ENCODE measurements at places on chromosomes 5 and 9. TPM values are rescaled to one million over a fixed set of nuclear protein-coding genes. Genes with fewer than 3 reads are reported as not detected.

GRCh38 chr9:128206916-128207910 is 4.0 kb downstream of the DNM1 start:
- DNase-seq = no peak

- DNase-seq = no peak
These were observed 140.9 kb upstream of the MAP3K1 start for GRCh38 chr5:56674441-56674840.

GRCh38 chr9:4579001-4579400 is 83.1 kb upstream of the PLPP6 start:
- DNase-seq = no peak

DNA sequence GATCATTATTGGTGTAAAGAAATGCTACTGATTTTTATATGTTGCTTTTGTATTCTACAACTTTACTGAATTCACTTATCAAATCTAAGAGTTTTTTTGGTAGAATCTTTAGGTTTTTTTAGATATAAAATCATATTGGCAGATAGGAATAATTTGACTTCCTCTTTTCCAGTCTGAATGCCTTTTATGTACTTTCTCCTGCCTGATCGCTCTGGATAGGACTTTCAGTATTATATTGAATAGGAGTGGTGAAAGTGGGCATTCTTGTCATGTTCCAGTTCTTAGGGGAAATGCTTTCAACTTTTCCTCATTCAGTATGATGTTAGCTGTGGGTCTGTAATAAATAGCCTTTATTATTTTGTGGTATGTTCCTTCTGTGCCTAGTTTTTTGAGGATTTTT is 8.3 kb downstream of the AHRR start:
- no peak for DNase-seq

DNA sequence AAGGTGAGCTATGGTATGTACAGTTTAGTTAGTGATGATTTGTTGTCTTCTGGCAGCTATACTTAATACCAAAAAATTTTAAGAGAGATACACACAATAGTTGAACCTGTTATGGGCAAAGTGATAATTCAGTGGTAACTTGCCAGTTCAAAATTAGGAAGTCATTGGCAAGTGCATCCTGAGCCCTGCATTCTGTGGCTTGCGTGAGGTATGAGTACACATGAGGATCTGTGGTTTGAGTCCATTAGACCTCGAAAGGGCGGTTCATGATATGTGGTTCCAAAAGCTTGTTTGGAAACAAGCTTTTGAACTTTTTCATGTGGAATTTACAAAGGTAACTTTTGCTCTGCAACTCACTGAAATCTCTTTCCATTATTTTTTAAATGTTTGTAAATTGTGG is 47.0 kb downstream of the GPR21 start:
- no peak for DNase-seq

- DNase-seq = peak; percentile 73
These were observed 6.0 kb downstream of the B4GALT1 start for GRCh38 chr9:33161011-33161588.

GRCh38 chr5:173498739-173499470 is 117.5 kb downstream of the BOD1 start:
- no peak for DNase-seq

- no peak for DNase-seq
These were observed 20.5 kb upstream of the GPX3 start for GRCh38 chr5:150999704-151000442.

- no peak for DNase-seq
These were observed 74.1 kb downstream of the NMUR2 start for GRCh38 chr5:152331006-152331405.

DNA sequence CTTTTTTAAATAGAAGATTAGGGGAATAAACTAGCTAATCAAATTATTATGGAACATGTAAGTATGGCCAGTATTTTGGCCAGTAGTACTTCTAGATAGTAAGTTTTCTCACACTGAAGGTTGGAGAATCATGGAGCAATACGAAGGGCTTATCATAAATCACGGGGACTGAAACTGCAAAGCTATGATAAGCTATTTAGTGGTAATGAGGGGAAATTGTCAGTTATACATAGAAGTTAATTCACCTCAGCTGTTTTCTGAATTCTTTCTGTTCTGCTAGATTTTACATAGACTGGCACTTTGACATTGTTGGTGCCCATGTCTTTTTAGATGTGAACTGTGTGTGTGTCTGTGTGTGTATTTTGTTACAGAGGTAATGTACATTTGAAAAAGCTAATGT is 34.5 kb upstream of the FAM151B start:
- DNase-seq = no peak

GRCh38 chr5:139675213-139675612 is 27.1 kb downstream of the CXXC5 start:
- DNase-seq = no peak

DNA sequence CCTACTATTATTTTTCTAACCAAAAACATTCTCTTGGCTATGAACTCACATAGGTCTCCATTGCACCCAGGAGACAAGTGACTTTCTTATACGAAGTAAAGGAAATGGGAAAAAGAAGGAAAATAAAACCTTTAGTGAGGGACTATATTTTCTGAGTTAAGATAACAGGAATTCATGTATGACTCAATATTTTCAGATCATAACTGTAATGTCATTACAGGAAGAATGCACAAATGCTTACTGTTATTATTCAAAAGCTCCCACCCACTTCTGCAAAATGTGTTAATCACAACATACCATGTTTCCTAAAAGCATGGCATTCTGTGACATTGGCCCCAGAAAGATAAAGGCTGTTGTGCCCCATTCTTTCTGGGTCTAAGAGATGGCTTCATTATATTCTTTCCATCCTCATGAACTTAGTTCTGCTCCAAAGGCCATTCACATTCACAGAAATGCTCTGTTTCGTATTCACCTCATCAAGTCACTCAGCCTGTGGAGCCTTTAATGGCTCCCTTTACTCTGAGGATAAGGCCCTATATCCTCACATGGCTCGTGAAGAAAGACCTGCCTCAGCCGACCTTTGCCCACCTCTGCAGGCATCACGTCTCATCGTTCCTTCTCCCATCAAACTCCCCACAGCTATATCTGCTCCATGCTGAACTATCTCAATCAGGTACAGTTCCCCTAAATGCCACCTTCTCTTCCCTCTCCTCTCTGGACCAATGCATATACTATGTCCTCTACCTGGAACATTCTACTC is 77.0 kb downstream of the ABCA1 start:
- no peak for DNase-seq

- DNase-seq = no peak
These were observed 234.5 kb upstream of the MAP3K1 start for GRCh38 chr5:56580864-56581263.

GRCh38 chr9:128555180-128555721 is 2.9 kb downstream of the SPTAN1 start:
- DNase-seq = no peak

DNA sequence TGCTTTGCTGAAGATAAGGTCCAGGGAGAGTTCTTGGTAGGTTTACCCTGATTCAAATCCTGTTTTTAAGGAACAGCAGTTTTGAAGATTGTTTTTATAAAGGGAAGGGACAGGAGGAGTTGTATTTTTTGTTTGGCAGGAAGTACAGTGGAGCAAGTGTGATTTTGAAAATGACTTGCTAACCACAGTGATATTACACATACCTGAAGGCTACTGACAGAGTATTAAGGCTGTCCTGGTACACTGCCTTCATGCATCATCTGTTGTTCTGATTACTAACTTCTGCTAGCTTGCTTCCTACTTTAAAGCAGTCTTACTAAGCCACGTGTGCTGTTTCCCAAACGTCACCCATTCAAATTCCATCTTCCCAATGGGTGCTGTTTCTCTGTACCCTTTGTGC is 559.5 kb upstream of the SGCD start:
- no peak for DNase-seq

DNA sequence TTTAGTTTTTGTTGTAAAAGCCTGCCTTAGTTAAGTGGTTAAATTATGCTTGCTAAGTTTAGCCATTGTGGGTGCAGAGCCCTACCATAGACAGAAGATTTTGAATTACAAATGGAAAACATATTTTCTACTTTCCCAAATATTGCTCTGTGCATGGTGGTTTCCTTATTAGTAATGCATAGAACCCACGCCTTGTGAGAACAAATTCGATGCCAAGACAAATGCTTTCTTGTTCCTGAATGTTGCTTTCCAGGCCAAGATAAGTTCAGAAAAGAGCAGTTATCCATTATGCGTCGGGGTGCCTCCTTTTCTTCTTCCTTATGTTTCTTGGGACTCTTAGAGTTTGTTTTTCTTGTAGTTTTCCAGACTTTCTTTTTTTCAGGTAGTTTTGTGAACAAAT is 31.0 kb upstream of the GARNL3 start:
- DNase-seq = no peak

DNA sequence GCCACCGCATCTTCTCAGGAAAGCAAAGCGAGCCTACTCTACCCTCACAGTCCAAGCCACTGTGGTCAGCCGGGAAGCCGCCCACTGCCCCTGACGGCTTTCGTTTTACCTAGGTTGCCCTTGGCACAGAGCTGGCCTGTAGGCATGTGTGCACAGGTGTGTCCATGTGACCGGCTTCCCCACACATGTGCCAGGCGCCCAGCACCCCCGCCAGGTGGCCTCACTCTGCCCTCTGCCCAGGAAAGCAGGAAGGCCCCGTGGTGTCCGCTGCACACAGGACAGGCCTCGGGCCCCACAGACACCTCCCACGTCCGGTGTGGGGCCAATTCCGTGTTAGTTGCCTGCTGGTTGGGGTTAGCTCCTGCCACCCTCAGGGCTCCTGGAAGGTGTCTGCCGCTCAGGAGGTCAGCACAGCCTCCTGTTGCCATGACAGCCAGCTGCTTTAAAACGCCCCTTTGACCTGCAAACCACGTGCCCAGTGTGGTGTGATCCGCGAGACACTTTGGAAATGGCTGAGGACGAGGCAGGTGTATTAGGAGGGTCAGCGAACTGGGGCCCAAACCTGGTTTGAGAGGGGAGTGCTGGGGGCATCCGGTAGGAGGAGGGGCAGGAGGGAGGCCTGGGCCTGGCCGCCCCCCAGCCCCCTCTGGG is 28.7 kb downstream of the TPPP start:
- DNase-seq = peak; percentile 63

DNA sequence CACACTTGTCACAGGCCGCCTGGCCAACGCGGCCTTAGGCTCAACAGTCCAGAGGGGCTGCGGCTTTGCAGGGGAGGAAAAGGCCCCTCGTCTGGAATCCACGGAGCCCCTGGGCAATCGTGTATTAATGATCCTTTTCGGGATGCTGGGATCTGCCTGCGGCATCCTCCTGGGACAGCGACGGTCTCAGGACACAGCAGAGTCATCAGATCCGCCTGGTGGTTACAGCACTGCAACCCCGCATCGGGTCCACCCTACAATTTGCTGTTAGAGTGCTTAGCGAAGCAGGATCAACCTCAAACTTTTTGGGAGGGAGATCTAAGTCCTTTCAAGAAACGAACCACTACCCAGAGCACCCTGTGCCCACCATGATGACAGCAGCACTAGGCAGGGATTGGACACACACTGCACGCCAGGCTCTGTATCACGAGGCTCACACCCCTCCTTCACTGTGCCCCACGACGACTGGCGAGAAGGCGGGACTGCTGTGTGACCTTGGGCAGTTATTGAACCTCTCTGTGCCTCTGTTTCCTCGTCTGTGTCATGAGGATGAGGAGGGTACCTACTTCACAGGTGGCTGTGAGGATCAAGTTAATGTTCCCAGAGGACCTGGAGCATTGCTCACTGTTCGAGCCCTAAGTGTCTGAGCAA is 100.4 kb upstream of the COL5A1 start:
- DNase-seq = no peak

DNA sequence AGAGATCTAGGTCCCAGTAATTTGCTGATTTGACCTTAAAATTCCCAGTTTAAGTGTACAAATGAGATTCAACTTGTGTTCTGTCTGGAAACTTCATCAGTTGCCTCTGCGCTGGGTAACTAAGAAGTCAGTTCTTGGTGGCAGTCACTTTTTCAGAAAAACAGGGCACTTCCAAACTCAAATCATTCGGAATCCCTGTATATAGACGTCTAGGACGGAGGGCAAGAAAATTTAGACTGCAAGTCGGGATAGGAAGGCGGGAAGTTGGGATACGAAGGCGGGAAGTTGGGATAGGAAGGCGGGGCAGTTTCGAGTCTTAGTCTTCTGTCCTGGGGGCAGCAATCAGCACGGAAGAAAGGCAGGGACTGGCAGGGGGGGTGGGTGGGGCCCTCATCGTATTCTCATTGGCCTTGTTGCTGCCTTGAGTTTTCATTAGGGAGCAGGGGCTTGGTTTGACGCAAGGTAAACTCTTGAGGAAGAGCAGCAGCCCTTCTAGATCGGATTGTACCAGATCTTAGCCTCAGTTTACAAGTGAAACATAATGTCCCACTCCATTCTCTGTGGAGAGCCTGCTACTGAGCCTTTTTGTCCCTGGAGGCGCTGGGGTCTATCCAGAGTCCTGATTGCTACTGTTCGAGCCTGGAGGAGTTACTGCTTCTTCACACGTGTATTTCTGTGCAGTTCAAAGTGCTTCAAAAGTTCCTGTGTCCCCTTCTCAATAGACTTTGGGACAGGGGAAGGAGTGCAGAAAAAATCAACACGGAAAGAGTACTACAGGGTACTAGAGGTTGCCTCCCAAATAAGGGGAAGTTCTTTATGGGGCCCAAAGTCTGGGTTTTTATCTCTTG is 2.7 kb upstream of the PURA start:
- DNase-seq = no peak

- peak; percentile 11 for DNase-seq
These were observed 280.4 kb downstream of the MEF2C start for GRCh38 chr5:88602584-88602983.

DNA sequence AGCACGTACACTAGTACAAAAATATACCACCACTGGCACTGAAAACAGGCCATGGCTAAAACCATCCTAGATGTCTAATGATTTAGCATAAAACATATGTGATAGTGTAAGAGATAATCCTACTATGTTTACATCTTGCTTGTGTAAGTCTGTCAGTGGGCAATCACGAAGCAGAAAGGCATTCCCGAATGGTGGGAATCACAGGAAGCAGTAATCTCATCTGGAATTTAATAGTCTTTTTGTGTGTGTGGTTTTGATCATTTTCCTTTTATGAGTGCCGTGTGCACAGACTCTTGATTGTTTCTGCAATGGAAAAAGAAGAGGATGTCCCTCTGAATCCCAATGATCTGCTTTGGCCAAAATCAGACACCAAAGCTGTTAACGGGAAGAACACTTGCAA is 200.5 kb downstream of the EBF1 start:
- DNase-seq = no peak

GRCh38 chr9:99634186-99634585 is 187.5 kb upstream of the NR4A3 start:
- DNase-seq = no peak

- DNase-seq = no peak
These were observed 6.3 kb downstream of the SHB start for GRCh38 chr9:38062498-38063362.

Gene ALAD
- 57.3 TPM for total RNA-seq

Gene CYSRT1
- total RNA-seq = not detected

Gene IL3
- total RNA-seq = not detected

Gene DPYSL3
- 27.6 TPM for total RNA-seq

Gene SPATA31E1
- not detected for total RNA-seq

Gene ADAMTS2
- 20.9 TPM for total RNA-seq

Gene FAM221B
- total RNA-seq = not detected

Gene GMCL2
- not detected for total RNA-seq

Gene NRARP
- total RNA-seq = 161 TPM

Gene CXCL14
- 16.5 TPM for total RNA-seq

Gene P4HA2
- total RNA-seq = 22.1 TPM

Gene LIFR
- total RNA-seq = 11.3 TPM

Gene MARVELD2
- total RNA-seq = 20.6 TPM

Gene MLANA
- total RNA-seq = not detected

All from transverse colon (tissue), 4 donors.